AG20443 (cell line): ENCODE measurements at places on chromosomes 4 and X.

DNA sequence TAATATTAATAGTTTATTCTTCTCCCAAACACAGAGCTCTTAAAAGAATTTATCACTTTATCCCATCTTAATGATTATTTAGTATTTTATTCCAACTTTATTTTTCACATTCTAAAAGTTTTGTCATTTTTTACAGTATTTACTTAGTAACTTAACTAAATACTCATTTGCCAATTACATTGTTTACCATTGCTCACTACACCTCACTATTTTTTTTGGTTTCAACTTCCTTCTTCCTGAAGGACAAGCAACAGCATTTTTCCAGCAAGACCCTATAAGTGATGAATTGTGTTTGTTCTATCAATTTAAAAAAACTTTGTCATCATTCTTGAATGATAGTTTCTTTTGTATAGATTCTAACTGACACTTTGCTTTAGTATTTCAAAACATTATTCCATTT, 19.4 kb upstream of the SRD5A3 start:
- DNase-seq = no peak

DNA sequence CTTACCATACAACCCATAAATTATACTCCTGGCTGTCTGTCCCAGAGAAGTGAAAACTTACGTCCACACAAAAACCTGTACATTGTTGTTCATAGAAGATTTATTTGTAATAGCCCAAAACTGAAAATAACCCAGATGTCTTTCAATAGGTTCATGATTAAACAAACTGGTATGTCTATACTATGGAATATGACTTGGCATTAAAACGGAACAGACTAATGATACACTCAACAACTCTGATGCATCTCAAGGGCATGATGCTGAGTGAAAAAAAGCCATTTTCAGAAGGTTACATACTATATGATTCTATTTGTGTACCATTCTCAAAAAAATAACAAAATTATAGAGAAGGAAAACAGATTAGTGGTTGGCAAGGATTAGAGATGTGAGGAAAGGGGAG, 11.6 kb upstream of the MND1 start:
- no peak for DNase-seq

GRCh38 chr4:145639186-145639698, 20.1 kb downstream of the MMAA start:
- DNase-seq = no peak

DNA sequence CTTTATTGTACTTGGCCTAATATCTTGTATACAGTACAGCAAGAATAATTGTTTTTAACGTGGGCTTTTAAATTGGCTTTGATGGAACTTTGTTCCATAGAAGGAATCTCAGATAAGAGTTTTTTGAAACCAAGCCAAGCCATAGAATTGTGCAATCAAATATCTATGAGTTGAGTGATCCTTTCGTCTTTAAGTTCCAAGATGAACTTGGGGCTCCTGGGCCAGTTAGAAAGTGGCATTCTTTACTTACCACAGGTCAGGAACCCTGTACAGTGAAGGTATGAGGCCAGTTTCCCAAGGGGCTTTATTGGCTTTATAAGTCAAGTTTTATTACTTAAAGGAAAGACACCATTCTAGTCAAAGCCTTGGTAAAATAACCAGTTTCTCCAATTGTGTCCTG, 2104.2 kb downstream of the PCDH7 start:
- DNase-seq = no peak

- DNase-seq = no peak
These were observed 1.4 kb upstream of the HHIP start for GRCh38 chr4:144644368-144645101.

DNA sequence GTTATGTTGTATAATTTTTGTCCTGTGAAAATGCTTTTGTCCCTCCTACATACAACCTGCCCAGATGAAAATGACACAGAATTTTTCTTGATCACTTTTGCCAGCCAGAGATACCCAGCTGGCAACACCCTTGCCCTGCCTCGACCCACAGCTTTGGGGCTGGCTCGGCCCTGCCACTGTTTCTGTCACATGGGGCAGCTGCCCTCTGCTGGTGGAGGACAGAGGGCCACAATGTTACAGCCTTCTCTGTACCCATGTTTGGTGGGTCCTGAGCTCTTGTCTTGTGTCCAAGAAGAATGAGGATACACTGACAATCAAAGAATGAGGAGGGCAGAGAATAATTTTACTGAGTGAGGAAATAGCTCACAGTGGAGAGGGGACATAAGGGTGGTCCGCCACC, 31.1 kb downstream of the BMP15 start:
- DNase-seq = peak; percentile 5

- no peak for DNase-seq
These were observed 4.9 kb upstream of the PCGF3 start for GRCh38 chr4:700587-701264.
